ENCODE measurements at places on chromosomes 3 and 15.
A peak's percentile ranks its signal among the peaks of the same experiment; 100 is the strongest.

DNA sequence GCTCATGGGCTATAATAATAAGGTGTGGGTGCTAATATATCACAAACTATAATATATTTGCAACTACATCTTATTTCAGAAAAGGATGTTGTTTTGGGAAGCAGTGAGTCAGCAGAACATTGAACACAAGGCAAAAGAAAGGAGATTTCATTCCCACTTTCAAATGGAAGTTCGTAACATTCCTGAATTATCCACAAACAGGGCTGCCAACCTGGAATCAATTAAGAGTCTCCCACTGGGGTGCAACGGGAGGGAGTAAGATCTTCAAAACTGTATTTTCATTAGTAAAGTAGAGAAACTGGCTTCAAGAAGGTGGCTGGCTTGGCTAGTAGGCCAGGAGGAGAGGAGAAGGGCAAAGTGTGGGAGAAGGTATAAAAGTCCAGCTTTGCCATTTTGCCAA lies 479.6 kb downstream of the CNTN3 start:
- DNase-seq: no peak

GRCh38 chr3:172470588-172470987 lies 22.3 kb upstream of the GHSR start:
- DNase-seq: no peak

- DNase-seq: no peak
Measured at GRCh38 chr3:99625237-99625622, 13.2 kb upstream of the COL8A1 start.

DNA sequence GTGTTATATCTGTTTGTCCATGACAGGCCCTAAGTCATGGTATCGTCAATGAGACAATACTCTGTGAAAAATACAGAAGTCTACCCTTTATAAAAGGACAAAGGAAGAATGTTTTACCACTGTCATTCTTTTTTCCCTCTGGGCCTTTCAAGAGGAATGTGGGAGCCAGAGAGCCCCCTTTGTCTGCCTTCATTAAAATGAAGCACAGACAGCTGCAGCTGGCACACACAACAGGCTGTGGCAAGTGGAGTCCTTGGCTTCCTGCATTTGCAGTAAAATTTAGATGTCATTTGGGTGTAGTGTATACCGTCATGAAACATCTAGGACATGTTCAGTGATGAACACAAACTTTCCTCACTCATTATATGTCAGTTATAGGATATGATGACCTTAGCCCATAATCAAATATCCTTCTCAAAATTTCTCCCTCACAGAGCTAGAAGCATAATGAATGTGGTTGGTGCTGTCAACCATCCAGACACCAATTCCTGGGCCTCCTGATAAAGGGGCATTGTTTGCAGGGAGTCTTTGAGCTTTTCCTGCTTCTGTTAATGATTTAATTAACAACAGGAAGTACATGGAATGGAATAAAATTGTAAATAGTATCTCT lies 76.4 kb downstream of the DHX36 start:
- no peak for DNase-seq

- no peak for DNase-seq
Measured at GRCh38 chr3:71016178-71016845, 567.2 kb downstream of the FOXP1 start.

GRCh38 chr15:101206176-101206591 lies 45.7 kb downstream of the CHSY1 start:
- no peak for DNase-seq

- DNase-seq: no peak
Measured at GRCh38 chr3:66152336-66152735, 68.5 kb upstream of the SLC25A26 start.

DNA sequence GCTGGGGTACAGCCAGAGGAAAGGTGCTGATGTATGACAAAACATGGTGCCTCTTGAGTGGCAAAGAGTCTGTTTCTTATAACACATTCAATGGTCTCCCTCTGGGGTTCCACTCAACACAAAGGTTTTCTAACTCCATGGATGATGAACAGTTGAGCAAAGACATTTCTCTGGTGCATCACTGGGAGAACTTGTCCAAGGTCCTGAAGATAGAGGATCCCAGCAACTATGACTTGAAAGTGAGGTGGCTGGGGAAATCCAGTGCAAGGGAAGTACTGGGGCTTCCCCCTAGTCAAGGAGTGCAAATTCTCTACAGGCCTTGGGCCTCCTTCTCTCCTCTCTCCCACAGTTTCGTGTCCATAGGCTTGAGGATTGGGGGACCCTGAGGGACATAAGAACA lies 431.1 kb downstream of the WDR72 start:
- no peak for DNase-seq

DNA sequence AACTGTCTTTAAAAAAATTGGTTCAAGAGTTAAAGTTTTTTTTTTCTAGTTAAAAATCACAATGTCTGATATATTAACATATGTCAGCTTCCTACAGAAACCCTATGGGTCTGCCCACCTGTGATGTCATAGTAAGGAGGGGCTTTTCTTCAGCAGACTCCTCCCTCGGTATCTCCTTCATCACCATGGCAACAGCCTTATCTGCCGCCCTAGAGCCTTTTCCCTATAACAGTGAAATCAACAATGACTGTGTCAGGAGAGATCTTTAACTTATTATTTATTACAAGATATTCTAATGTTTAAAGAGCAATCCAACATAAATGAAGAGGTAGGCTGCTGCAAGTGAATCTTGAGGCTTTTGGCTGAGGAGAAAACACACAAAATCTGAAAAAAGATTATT lies 138.7 kb downstream of the PEX5L start:
- no peak for DNase-seq

GRCh38 chr3:43432462-43432861 lies 146.1 kb downstream of the SNRK start:
- no peak for DNase-seq

GRCh38 chr3:153161138-153161713 lies 800 bp upstream of the RAP2B start:
- peak; percentile 91 for DNase-seq

Data from uterus (tissue), 4 donors.